Stimulated activated CD8-positive, alpha-beta memory T cell treated with anti-CD3 and anti-CD28 coated beads, Interleukin-7, amount 100 ng/mL, for 24 hours (primary cell): ENCODE measurements at places on chromosomes 13 and 19.

DNA sequence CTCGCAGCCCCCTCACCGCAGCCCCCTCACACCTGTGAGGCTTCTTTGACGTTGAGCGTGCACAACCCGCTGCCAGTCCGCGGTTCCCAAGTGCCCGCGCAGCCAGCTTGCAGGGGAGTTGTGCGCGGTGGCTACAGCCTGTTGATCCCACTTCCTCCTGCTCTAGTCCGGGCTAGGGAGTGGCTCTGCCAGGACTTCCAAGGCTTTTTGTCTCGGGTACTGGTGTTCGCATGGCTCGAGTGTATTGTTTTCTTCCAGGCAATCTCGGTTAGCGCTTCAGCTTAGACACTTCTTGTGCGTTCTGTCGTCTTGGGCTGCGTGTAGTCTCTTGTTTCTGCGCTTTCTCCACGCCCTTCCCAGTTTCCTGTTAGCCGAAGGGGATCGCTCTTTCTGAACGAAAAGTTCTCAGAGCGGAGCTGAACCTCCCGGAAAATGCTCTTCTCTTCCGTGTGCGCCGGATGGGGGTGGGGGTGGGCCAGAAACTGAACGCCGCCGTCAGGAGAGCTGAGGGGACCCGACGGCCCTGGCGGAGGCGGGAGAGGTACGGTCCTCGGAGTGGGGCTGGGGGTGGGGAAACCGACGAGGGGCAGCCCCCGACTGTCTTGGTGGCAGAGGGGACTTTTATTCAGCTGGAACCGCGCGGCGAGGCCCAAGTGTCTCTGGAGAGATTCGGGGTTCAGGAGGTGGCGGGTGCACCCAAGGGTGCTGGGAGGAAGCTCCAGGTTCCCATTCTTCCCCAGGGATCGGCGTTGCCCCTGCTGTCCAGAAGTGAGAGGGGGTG is 697 bp upstream of the DGKH start:
- DNase-seq: no peak

- no peak for DNase-seq
Measured at GRCh38 chr13:94548821-94549231, 47.1 kb downstream of the TGDS start.

GRCh38 chr19:34370983-34371382 is 6.0 kb downstream of the GPI start:
- no peak for DNase-seq

- DNase-seq: no peak
Measured at GRCh38 chr13:112761701-112762689, 72.2 kb downstream of the ATP11A start.

DNA sequence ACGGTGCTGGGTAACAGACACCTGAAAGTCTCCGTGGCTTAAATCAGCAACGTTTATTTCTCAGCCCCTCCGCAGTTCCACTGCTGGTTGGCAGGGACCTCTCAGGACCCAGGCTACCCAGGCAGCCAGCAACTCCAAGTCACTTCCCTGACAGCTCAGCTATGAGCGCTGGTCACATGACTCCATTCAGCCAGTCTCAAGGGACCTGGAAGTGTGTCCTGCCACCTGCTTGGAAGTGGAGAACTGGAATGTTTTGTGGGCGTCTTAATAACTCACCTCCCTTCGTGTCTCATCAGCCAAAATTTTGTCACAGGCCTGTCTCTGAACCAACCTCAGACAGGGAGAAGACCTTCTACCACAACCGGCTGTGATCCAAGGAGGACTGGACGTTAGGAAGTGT is 72.8 kb downstream of the DPF1 start:
- DNase-seq: no peak

DNA sequence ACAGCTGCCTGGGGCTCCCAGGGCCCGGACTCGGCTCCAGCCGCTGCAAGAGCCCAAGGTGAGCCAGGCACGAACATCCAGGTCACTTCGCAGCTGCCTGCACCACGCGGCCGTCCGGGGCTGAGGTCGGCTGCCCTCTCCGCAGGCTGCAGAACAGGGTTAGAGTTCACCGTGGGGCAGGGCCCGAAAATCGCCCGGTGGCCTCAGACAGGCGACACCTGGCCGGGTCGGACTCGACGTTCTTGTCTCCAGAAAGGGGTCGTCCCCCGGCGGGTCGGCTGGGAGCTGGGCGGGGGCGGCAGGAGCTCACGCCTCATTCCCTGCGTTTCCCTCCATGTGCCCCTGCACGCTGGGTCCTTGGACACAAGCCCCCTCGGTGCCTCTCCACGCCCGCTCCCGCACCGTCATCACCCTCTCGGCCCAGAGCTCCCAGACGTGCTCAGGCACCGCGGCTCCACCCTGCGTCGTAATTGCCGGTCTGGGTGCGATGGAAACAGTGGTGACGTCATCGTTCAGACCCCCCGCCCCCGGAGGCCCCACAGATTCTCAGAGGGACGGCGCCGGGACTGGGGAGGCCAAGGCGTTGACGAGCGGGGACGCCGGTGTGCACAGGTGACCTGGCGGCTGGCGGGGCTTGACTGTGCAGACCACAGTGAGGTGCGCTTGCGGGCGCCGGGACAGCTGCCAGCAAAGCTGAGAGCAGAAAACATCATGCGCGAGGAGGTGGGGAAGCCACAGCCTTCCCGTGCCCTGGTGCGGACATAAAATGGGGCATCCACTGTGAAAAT is 4.0 kb upstream of the GRIN3B start:
- no peak for DNase-seq

DNA sequence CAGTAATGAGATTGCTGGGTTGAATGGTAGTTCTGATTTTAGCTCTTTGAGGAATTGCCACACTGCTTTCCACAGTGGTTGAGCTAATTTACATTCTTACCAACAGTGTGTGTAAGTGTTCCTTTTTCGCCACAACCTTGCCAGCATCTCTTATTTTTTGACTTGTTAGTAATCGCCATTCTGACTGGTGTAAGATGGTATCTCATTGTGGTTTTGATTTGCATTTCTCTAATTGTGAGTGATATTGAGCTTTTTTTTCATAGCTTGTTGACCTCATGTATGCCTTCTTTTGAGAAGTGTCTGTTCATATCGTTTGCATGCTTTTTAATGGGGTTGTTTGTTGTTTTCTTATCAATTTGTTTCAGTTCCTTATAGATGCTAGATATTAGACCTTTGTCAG is 245.0 kb downstream of the MTUS2 start:
- DNase-seq: no peak

DNA sequence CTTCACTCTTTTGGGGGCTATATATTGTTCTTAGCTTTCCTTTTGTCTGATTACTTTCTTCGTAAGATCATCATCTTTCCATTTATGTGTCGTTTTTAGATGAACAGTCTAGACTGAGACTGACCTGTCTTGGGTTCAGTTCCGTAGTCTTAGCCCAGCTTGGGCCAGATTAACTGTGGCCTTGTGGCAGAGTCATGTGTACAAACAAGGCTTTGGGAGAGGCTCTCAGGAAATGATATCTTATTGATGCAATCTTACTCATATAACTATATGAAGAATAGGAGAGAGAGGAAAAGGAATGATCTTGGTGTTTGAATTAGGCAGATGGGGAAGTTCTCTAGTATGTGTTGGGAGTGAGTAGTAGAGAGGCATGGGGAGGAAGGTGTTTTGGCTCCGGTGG is 6.8 kb upstream of the ERCC5 start:
- no peak for DNase-seq

- no peak for DNase-seq
Measured at GRCh38 chr13:25352806-25353205, 19.0 kb upstream of the ATP8A2 start.

- no peak for DNase-seq
Measured at GRCh38 chr13:37495046-37495445, 103.5 kb downstream of the POSTN start.

DNA sequence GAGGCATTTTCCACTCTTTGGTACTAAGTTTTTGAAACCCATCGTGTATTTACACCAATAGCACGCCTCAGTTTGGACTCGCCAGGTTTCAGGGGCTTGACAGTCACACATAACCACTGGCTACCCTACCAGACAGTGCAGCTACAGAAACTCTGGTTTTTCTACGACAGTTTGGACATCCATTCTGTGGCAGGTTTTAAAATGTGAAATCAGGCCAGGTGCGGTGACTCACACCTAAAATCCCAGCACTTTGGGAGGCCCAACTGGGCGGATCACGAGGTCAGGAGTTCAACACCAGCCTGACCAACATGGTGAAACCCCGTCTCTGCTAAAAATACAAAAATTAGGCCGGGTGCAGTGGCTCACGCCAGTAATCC is 13.2 kb downstream of the KDELR1 start:
- no peak for DNase-seq

GRCh38 chr13:75514080-75514995 is 23.3 kb downstream of the COMMD6 start:
- DNase-seq: no peak

DNA sequence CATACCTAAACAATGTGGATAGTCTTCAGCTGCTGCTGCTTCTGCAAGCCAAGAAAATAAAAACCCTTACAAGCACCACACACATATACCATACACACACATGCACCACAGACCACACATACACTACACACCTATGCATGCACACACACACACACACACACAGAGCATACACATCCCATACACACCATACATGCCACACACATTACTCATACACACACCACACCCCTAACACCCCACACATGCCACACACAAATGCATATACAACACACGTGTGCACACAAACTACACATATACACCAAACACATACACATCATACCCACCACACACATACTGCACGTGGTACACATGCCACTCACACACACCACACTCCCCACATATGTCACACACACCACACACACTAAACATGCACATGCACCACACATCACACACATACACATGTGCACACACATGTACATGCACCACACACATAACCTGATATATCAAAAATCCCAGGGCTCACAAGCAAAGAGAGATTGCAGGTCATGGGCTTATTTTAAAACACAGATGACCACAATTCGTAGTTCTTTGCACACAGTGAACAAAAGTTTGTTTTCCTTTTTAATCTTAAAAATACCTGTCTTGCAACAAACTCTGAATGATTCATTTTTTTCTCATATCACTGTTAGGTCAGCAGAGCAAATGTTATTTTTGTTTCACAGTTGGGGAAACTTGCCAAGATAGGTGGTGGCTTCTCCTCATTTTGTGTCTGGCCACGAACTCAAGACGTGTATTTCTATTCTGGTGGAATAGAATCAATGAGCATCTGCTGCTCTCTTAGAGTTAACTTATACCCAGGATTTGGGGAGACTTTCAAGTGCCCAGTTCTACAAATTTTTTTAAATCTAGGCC is 456.6 kb downstream of the FGF9 start:
- DNase-seq: no peak

DNA sequence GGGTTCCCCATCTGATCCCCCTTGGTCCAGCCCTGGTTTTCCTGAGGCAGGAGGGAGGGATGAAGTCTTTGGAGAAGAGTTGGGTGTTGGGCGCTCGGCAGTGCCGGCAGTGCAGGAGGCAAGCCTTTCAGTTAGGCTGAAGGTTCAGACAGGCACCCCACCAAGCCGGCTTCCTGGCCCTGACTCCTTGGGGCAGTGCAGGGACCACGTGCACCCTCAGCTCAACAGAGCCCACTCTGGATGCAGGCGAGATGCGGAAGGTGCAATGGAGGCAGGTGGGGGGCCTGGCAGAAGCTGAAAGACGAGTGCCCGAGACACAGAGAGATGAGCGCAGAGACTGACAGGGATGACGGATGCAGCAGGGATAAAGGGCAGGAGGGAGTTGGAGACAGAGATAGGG is 11.1 kb downstream of the MAMSTR start:
- no peak for DNase-seq

DNA sequence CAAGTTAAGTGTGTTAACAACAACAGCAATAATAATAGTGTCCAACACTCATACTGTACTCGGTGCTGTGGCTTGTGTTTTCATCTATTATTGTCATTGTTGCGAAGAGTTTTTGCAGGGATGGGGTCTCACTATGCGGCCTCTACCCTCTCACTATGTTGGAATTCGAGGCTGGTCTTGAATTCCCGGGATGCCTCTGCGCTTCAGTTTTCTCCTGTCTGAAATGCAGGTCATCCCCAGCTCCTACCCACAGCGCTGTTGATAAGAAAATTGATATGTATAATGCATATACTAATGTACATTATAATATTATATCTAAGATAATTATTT is 4.9 kb upstream of the SBK3 start:
- DNase-seq: no peak

- DNase-seq: no peak
Measured at GRCh38 chr13:41075034-41075433, 13.7 kb downstream of the WBP4 start.

GRCh38 chr19:31261019-31261602 is 88.1 kb downstream of the TSHZ3 start:
- no peak for DNase-seq

GRCh38 chr13:34833562-34834182 is 108.4 kb upstream of the NBEA start:
- DNase-seq: no peak

- no peak for DNase-seq
Measured at GRCh38 chr19:3066482-3067049, 4.3 kb upstream of the TLE5 start.

DNA sequence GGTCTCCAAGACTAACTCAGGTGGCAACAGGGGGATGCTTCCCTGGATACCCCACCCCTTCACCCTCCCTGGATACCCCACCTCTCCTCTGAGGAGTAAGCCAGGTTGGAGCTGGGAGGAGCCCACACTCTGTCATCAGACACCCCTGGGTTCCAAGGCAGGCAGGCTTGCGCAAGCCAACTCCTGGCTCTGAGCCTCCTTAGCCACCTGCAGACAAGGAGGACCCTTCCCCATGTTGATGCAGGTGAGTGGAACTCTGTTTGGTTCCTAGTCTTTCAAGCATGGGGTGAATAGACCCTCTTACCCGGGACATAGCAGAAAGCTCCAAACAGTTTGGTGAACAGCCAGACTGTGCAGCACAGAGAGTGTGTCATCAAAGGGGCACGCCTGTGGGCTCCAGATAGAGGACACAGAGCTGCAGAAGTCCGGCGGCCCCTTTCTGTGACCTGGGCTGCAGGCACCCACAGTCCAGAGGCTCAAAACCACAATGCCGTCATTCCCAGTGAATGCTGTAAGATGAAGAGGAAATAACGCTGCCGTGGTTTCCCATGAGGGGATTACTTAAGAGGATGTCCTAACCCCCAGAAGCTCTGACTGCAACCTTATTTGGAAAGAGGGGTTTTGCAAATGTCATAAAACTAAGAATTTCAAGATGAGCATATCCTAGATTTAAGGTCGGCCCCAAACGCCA is 12.1 kb upstream of the HAS1 start:
- DNase-seq: no peak

- DNase-seq: no peak
Measured at GRCh38 chr13:105312906-105313305, 1222.6 kb downstream of the EFNB2 start.

- DNase-seq: no peak
Measured at GRCh38 chr13:51967482-51968446, 43.5 kb downstream of the ATP7B start.

DNA sequence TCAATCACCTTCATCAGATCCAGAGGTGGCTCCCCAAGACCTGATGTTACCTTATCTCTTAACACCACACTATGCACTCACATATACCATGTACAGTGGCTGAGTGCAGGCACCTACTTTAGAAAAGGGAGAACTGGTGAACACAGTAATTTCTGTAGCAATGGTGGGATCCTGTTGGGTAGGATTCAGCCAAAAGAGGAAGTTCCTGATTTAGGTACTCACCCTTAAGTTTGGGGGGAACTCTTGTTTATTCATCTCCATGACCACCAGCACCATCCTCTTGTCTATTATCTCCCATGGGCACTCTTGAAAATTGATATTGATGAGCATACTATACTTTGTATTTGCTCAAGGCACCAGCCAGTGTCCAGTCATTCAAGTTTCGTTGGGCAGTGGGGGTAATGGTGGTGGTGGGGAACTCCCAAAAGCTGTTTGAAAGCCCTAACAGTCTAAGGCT is 324.4 kb downstream of the LMO7 start:
- no peak for DNase-seq
